Right ventricle myocardium superior (tissue), 1 donor: ENCODE measurements at places on chromosomes 7 and 10. TPM values are rescaled to one million over a fixed set of nuclear protein-coding genes. Genes with fewer than 3 reads are reported as not detected.

The LAMB4 gene
- 0.30 TPM for total RNA-seq

The CC2D2B gene
- 0.13 TPM for total RNA-seq

The HKDC1 gene
- not detected for total RNA-seq

The BUD23 gene
- 74.8 TPM for total RNA-seq

The WDFY4 gene
- 1.1 TPM for total RNA-seq

The ZNF777 gene
- 6.6 TPM for total RNA-seq

The ATOH7 gene
- total RNA-seq: not detected

The ITGB8 gene
- total RNA-seq: 1.9 TPM

The SLC16A12 gene
- total RNA-seq: 1.3 TPM

The LRMDA gene
- total RNA-seq: 26.3 TPM

The TEX36 gene
- not detected for total RNA-seq

The FOXI2 gene
- total RNA-seq: not detected

The HELLS gene
- 1.6 TPM for total RNA-seq

The FEZF1 gene
- not detected for total RNA-seq

The NME8 gene
- not detected for total RNA-seq

The NEUROD6 gene
- not detected for total RNA-seq

The ABCB4 gene
- total RNA-seq: 5.0 TPM

The OR2A1 gene
- not detected for total RNA-seq

The KDM7A gene
- total RNA-seq: 11.9 TPM

The TACR2 gene
- total RNA-seq: 0.24 TPM

The EBF3 gene
- total RNA-seq: 6.2 TPM

The CYP2C9 gene
- not detected for total RNA-seq

The BAG3 gene
- total RNA-seq: 153 TPM

The MSS51 gene
- total RNA-seq: 1.8 TPM
